ENCODE measurements at places on chromosomes 6 and 20.

- DNase-seq = no peak
Observed at GRCh38 chr20:17992847-17993513, 24.2 kb downstream of the MGME1 start.

DNA sequence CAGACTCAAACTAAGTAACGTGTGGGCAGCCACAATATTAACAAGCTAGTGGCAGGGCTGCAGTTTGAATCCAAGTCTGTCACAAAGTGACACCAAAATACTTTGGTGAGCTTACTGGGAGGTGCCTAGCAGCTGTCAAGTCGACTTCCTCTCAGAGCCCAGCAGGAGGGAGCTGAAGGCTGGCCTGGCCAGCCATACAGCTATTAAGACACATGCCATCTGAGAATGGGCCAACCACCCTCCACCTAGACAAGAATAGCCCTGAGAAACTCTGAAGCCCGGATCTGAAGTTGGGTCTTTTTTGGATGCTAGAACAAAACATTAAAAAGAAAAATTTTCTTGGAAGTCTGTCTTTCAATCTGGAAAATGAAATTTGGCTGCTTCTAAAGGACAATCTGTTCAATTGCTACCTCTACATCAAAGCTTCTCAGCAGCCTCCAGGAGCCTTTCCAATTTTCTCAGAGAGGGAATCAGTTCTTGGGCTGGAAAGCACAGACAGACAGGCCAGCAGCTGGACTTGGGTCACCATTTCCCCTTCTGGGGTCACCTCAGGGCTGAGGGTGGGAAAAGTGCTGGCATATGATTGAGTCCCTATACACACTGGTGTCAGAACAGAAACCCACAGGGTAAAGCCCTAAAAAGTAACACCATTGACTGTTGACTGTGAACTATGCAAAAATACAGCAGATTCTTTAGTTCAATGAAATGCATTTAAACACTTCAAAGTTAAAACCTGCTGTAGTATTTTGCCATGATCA, 42.9 kb downstream of the UQCC1 start:
- no peak for DNase-seq

DNA sequence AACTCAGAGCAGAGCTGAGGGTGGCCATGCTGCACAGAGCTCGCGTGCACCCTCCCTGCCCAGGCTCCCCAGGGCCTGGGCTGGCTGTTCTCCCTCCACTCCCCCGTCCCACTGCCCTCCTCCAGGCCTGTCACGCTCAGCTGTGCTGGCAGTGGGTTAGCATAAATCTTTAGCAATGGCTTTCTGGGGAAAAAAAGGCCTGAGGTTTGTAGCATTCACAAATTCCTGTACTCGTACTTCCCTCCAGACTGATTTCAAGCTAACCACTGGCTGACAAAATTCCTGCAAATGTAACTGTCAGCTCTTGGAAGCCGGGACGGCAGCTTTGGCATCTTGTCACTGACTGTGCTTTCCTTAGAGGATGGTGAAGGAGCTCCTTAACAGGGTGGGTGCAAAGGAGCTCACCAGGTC, 22.3 kb upstream of the SMOC2 start:
- DNase-seq = no peak

DNA sequence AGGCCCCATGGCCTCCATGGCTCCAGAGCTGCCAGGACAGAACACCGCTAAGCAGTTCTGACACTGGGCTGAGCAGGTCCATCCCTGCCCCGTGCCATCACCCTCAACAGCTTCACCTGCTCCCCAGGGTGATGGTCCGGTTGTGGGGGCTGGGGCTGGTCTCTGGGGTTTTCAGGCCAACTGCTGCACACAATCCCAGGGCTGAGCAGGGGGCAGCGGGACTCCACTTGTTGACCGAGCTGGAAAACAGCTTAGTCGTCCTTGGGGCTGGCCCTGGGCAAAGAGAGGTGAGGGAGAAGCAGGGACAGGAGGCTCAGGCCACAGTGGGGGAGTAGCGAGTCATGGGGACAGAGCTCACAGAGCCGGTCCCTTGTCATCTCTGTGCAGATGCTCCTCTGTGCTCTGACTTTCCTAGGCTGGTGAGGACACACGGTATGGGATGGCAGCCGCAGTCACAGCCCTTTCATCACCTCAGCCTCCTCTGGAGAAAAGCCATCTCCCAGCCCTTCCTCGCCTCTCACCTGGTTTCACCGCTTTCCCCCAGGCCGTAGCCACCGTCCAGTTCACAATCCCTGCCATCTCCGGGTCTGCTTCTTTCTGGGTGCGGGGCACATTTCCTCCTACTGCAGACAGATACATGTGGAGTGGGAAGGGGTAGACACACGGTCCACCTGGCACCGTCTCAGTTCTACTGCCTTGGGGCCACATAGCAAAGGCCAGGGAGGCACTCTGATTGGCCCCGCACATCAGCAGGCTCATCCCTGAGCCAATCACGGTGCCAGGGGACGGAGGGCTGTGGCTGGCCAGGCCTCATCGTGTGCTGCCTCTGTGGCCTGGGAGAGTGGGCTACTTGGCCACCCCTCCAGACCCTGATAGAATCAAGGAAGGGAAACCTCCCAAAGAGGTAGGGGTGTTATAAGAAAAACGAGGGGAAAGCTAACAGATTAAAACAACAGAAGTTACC, 19.1 kb downstream of the MDFI start:
- no peak for DNase-seq

DNA sequence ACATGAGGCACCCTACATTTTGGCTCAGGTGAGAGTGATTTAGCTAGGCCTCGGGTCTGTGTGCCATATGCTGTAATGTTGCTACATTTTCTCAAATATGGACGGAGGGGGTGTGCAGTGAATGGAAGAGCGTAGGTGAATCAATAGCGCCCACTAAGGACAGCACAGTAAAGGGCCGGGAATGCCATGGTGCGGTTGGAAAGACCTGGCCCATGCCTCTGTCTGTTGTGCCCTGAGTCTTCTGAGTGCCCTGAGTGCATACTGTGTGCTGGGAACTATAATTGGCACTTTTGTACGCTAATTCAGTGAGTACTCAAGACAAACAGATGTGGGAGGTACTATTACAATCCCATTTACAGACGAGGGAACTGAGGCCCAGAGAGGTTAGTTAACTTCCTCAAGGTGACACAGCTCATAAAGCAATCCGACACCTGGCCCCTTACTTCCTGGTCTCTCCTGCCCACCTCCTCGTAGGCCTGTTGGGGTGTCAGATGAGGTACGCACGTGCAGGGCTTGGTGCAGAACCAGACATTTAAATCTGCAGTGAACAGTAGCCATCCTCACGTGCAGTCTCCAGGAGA, 17.3 kb downstream of the SLC22A1 start:
- no peak for DNase-seq
